ENCODE measurements at places on chromosomes 16 and 17.

DNA sequence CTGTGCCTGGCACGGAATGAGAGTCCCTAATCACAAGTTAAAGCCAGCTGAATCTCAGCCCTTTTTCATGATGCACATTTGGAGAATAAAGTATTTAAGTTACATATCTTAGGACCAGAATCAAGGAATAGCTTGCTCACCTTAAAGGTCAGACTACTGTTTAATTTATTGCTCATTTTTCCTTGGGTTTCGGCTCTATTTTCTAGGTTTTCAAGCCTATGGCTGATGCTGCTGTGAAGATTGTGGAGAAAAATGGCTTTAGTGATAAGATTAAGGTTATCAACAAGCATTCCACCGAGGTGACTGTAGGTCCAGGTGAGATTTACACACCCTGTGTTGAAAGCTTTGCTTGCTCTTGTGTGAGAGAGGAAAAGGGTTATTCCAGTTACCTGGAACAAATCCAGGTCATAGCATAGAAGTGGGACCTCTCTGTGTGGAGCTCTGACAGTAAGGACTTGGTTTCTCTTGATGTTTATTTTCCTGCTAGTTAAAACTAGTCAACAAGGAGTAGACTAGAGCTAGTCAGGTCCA, 18.1 kb downstream of the PRMT7 start:
- DNase-seq = no peak

- DNase-seq = no peak
Observed at GRCh38 chr17:56936697-56937322, 23.0 kb upstream of the TRIM25 start.

DNA sequence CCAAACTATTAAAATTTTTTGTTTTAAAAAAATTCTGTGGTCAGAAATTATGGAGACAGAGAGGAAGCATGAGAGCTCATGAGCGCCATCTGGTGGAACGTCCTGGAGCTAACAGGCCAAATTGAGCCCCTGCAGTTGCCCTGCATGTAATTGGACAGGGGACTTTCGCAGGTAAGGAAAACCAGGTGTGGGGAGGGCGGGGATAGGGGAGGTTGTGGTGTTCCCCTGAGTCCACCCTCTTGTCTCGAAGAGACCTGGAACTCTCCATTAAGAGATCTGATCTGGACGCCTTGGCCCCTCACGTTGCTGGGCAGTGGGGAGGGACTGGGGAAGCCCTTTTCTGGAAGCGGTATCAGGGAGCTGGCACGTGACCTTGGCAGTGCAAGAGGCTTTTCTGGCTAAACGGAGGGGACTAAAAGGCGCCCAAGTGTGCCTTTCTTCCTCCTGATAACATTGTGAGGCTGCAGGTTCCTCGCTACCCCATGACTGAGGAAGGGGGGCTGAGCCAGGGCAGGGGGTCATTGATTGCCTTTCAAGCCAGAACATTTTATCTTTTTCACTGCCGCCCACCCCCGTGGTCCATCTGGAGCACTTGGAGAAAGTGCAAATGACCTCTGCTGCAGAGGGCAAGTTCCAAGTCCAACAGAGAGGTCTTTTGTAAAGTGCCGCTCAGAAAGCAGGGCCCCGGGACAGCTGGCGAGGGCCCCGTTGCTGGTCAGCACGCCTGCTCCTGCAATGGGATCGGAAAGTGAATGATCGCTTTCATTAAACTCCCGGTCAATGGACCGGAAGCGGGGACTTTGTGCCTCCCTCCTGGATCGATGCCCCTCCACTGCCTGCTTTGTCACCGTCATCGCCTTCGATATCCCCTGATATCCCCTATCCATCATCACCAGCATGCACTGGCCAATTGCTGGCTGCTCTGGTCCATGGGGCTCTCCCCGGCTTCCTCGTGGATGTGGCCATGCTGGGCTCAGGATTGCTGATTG, 18.4 kb downstream of the PDILT start:
- peak; percentile 37 for DNase-seq

- no peak for DNase-seq
Observed at GRCh38 chr16:20612551-20613480, 36.6 kb upstream of the ACSM2B start.

DNA sequence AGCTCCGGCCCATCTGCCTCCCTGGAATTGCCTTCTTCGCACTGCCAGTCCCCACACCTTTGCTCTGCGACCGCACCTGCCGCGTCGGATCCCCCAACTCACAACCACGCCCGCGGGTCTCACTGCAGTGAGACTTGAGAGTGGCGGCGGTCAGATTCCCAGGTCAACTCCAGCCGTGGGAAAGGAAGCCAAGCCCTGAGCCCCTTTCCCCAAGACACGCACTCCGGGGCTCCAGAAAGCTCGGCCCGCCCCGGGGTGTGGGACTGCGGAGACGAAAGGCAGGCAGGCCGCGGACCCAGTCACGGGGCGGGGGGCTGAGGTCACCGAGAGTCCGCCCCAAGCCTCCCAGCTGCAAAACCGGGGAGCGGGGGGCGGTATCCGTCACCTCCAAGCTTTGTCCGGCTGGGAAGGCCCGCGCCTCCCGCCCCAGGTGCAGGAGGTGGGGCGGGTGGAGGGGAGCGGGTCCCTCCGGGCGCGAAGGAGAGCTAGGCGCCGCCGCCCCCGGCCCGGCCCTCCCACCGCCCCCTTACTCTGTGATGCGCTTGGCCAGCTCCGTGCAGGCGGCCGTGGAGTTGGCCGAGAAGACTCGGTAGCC, 615 bp downstream of the PRPSAP1 start:
- DNase-seq = no peak

DNA sequence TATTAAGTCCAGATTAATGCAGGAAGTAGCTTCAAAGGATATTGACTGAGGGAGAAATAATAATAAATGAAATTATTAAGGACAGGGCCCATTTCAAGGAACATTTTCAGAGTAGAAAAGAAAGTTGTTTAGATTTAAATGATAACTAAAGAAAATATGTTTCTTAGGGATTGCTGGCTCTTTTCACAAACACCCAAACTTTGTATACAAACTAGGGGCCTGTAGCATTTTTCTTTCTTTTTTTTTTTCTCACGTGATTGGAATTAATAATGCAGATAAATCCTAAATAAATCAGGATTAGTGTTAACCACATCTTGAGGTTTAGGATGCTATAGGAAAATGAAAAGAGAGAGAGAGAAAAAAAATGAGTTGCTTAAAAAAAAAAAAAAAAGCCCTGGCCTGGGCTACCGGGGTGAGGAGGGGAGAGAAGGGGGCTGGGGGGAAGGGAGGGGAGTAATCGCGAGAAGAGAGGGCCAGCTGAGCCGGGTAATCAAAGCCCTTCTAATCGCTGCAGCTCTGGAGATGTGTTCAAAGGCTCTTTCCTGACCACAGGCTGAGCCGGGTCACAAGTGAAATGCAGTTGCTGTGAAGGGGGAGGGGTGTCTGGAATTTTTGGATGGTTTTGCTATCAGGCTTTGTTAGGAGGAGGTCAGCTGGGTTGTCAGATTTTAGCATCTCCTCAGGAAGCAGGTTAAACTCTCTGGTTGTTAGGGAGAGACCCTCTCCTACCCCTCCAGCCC, 104.6 kb upstream of the ZFHX3 start:
- DNase-seq = no peak

DNA sequence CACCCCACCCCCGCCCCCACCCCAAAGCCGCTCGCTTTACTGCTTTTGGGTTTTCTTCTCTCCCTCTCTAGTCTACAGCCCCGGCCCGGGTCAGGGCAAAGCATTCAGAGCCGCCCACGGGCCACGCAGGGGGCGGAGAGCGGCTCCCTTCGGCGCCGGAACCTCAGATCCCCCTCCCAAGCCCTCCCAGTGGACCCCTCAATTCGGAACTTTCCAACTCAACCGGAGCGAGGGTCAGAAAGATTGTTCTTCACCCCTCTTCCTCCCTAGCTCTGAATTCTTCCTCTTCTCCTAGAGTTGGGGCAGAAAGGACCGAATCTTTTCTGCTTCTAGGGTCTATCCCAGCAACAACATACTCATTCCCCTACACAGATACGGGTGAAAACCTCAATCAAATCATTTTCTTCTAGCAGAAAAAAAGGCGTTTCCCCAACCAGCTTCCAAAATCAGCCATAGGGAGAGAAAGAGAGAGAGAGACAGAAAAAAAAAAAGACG, 1.0 kb downstream of the HOXB2 start:
- DNase-seq = peak; percentile 57

GRCh38 chr16:2194852-2195321, 1.5 kb downstream of the CASKIN1 start:
- DNase-seq = peak; percentile 34

GRCh38 chr17:6160911-6161855, 91.0 kb downstream of the WSCD1 start:
- no peak for DNase-seq

- DNase-seq = no peak
Observed at GRCh38 chr17:20203761-20204263, 194.7 kb downstream of the SPECC1 start.

DNA sequence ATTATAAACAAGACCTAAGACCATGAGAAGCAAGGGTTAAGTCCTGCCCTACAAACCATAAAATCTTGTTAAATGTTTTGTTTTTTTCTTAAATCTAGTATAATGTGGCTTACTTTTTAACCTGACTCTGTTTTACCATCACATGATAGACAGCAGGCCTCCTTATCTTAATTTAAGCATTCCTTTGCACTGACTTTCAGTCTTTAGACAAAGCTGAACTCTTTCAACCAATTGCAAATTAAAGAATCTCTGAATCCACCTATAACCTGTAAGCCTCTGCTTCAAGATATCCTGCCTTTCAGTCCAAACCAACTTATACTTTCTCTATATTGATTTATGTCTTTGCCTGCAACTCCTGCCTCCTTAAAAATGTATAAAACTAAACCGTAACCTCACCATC, 478.5 kb downstream of the GRIN2A start:
- no peak for DNase-seq

DNA sequence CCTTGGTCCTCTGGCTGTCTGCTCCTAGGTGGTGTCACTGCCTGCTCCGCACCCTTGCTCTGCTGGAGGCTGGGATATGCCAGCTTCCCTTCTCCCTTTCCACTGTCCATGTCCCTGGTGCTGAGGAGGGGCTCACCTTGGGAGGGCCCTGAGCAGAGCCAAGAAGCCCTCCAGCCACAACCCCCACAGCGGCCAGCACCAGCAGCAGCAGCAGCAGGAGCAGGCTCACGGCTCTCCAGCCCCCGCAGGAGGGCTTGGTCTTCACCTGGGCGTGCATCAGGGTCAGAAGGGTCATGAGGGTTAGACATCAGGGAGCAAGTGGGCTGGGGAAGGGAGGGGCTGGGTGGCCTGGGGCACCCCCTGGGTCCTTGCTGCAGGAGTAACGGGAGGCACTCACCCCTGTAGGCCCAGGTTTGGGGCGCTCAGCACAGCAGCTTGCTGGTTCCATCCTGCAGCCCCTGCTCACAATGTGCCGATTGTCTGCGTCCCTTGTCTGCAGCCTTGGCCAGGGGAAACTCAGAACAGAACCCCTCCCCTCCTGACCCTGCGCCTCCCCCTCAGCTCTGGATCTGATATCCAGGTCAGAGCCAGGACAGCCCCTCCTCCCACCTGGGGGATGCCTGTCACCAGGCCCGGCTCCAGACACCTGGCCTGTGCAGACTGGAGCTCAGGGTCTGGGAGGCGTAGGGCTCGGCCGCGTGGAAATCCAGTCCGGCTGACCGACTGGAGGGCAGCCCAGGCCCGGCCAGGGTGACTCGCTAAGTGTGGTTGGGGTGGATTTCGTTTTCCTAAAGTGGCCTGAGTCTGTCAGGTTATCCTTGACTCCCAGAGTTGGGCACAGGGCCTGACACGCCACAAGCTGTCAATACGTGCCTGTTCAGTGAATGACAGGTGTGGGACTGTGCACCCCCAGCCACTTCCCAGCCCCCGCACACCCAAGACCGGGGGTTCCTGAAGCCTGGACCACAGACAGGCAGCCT, at the start of gene BRICD5:
BRICD5 (minus strand) TSS at position 478 of the 980 bp plus-strand sequence; CDS start at position 448, 30 bp downstream.
- no peak for DNase-seq

DNA sequence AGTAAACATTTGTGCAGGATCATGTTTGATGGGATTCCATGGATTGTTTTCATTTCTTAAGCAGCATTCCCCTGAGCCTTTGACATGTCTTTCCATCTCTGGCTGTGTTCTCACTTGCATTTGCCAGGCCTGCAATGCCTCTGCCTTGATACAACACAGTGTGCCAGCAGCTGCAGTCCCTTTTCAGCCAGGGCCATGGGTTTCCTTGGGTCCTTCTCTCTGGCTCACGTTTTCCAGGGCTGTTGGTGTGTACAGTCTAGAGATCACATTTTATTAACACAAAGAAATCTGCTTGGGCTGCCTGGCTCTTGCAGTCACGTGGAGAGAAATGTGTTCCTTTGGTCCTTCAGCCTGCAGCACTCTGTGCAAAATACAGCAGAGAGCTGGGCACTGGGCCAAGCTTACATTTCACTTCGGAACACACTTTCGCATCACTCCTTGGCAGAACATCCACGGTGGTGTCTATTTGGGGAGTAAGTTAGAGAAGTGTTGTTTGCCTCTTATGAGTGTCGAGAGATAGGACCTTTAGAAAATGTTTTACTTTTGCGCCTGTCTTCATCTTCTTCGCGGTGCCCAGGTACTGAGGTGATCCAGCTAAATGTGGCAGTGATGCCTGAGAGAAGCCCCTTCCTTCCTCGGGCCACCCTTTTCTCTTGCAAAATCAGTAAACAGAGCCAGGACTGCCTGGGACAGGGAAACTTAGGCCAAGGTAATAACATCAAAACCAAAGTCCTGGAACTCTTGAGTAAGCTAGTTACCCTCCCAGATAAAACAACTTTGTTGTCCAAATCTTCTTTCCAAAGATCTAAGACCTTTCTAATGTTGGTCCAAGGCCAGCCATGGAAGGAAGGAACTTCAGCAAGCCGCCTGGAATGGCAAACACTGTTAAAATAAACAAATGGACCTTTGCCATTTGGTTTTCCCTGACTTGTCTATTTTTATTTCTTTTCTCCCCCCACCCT, 20.9 kb downstream of the HLF start:
- no peak for DNase-seq

DNA sequence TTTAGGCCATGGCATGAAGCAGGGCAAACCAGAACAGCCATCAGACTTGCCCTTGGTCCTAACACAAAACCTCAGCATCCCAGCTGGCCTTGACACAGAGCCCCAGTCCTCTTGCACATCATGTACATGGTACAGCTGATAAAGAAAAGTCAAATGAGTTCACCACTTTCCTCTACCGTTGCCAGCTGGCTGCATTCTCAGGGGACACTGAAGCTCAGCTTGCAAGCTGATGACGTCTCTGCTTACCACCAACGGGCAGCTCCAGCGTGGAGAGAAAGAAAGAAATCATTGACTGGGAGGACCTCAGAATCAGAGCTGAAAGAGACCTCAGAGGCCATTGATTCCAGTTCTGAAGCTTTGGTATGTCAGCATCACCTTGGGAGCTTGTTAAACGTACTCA, 80.7 kb upstream of the CES5A start:
- no peak for DNase-seq

- DNase-seq = no peak
Observed at GRCh38 chr16:85661740-85662481, 26.8 kb downstream of the GINS2 start.

- peak; percentile 70 for DNase-seq
Observed at GRCh38 chr17:6421700-6422604, 13.0 kb downstream of the AIPL1 start.

- DNase-seq = no peak
Observed at GRCh38 chr16:67268136-67268579, 11.2 kb upstream of the PLEKHG4 start.

DNA sequence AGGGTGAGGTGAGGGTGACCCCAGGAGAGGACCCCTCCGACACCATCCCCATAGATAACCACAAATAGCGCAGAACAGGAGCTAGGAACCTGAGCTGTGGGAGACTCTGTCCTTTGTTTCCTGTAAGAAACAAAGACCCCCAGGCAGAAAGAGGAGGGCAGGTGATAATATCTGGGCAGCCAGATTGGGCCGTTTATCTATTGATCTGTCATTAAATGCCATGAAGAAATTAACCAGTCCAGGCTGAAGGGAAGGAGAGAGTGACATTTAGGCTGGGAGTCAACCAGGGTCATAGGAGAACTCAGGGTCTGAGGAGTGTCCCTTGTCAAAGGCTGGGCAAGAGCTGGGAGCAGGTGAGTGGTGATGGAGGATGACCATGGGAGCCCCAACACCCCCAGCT, 157.8 kb downstream of the C16orf78 start:
- DNase-seq = no peak
